IPS DF 19.7 (cell line): ENCODE measurements at places on chromosomes 1 and 21.

DNA sequence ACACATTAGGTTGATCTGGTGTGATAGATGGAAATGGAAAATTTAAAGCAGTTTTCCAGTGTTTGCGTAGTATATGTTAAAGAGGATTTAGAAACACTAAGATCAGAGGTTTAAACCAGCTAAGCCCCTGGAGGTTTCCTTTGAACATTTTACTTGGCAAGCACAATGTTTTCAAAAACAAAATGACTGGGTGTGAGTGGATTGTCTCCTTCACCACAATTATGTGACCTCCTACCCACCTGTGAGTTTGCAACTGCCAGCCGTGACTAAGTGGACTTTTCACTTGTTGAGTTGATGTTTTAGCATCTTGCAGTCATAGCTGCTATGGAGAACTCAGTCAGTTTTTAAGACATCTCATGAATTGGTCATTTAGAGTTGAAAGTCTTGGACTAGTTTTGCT lies 4.7 kb downstream of the CCDC190 start:
- no peak for DNase-seq

DNA sequence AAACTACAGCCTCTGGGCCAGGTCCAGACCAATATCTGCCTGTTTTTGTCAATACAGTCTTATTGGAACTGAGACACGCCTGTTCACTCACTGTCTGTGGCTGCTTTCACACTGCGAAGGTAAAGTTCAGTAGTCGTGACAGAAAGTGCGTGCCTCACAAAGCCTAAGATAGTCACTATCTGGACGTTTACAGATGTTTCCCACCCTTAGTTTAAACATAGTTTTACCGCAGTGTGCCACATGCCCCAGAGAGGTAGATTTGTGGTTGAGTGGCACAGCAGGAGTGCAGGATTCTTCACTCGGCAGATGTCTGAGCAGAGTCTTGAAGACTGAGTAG lies 61.9 kb downstream of the NFASC start:
- DNase-seq, result no peak

DNA sequence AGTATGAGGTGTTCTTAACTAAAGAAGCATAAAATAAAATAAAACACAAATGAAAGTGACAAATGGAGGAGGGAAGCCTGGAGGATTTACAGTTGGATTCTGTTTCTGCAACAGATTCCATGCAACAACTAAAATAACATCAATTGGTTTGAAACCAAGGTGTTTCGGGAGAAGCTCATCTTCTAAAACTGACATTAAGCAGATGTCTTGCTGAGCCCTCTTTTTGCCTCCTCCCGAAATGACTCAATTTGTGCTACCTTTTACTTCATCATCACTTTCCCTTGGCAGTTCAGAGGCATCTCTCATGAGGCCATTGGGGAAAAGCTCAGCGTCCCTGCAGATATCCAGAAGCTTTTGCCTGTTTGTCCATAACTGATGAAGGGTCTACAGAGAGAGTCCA lies 121.6 kb upstream of the ADAR start:
- no peak for DNase-seq

- no peak for DNase-seq
Measured at GRCh38 chr21:16216288-16216962, 486.6 kb downstream of the USP25 start.

- DNase-seq, result no peak
Measured at GRCh38 chr21:36428761-36429432, 43.7 kb downstream of the CHAF1B start.
